Right cardiac atrium (tissue), 5 donors: ENCODE measurements at places on chromosomes 16 and 17. TPM values are rescaled to one million over a fixed set of nuclear protein-coding genes. Genes with fewer than 3 reads are reported as not detected.

The MPV17L gene
- polyA plus RNA-seq: 7.3 TPM

DNA sequence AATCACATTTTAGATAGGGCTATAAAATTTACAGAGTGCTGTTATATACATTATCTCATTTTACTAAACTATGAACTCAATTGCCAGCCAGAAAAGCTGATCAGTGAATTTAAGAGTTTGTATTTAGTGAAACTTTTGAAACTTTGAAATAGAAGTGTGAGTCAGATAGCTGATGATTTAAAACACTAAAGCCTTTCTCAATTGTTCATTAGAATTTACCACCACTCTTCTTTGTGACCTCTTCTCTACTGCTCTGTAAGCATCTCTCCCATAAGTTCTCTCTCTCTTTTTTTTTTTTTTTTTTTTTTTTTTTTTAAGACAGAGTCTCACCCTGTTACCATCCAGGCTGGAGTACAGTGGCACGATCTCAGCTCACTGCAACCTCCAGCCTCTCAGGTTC, 43.7 kb downstream of the GOSR1 start:
- no peak for DNase-seq

DNA sequence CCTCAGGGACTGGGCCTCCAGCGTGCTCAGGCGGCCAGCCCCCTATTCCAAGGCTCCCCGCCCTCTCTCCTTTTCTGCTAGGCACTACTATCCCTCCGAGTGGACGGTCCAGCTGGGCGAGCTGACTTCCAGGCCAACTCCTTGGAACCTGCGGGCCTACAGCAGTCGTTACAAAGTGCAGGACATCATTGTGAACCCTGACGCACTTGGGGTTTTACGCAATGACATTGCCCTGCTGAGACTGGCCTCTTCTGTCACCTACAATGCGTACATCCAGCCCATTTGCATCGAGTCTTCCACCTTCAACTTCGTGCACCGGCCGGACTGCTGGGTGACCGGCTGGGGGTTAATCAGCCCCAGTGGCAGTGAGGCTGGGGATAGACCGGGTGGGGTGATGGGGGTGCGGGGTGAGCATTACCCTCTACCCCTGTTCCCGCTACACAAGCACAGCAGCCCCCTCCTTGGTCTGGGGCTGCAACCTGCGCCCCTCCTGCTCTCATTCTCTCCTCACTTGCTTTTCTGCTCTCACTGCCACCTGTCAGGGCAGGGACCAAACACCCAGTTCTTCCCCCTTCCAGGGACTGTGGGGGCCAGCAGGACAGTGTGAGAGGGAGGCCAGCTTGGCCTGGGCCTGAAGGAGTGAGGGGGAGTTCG, 1.1 kb downstream of the PRSS41 start:
- DNase-seq: no peak

DNA sequence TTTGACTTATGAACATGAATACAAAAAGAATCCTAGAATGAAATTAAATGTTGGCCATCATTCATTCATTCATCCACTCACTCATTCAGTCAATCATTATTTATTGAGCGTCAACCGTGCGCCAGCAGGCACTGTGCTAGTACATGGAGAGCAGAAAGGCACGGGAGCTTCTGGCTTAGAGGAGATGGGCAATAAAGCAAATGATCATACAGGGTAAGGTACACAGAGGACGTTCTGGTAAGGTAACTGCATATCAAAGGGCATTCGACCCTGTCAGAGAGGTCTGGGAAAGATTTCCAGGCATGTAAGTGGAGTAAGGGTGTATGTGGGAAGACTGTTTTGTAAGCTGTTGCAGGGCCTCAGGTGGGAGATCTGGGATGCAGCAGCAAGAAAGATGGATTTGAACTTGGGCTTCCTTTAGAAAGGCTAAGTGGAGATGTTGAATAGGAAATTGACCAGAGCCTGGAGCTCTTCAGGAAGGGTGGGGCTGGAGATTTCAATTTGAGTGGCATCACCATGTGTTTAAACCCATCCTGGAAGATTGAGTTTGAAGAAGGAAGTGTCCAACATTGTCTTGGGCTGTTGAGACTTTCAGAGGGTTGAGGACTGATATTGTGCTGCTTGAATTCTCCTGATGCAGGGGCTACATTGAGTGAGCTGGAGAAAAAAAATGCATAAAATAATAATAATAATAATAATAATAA, 2.8 kb upstream of the MSI2 start:
- DNase-seq: no peak

DNA sequence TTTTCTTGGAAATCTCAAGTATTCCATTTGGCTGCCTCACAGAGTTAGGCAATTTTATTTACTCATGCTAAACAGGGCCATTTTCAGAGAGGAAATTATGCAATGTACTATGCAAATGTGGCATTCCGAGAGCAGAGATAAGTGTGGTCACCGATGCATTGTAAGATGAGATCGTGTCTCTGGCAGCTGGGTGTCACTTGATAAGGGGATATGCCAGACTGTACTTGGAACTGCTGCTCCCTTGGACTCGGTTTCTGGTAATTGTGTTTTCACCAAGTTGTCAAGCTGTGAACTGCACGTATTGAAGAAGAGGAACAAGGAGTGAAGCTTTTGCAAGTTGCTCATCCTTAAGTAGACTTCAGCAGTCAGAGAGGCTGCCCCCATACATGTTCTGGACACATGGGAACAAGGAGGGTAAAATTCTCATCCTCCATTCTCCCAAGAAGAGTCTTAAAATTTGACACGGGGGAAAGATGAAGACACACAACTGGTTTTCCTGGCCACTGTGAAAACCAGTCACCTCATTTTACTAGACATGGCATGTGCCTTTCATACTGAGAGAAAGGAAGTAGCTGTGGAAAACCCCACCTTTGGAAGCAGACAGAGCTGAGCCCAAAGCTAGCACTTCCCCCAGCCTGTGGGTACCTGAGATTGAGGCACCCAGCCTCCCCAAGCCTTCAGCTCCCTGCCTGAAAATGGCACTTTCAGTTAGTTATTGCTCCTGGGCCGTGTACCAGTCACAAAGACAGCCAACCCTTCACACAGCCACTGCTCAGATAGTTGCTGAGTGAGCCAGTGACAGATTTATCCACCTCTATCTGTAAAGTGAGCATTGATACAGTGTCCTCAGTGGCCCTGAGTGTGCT, 150.7 kb downstream of the SOCS1 start:
- peak; percentile 51 for DNase-seq

DNA sequence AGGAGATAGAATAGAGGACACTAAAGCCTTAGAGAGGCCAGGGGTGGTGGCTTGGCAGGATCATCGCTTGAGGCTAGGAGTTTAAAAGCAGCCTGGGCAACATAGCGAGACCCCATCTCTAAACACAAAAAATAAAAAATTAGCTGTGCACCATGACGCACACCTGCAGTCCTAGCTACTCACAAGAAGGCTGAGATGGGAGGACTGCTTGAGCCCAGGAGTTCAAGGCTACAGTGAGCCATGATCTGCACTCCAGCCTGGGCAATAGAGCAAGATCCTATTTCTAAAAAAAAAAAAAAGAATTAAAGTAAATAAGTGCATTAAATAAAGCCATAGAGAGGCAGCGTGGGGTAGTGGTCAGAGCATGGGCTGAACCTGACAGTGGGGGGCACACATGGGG, 19.1 kb downstream of the SBK1 start:
- DNase-seq: no peak

GRCh38 chr16:16109453-16110110, 113.7 kb downstream of the ABCC6 start:
- DNase-seq: no peak

DNA sequence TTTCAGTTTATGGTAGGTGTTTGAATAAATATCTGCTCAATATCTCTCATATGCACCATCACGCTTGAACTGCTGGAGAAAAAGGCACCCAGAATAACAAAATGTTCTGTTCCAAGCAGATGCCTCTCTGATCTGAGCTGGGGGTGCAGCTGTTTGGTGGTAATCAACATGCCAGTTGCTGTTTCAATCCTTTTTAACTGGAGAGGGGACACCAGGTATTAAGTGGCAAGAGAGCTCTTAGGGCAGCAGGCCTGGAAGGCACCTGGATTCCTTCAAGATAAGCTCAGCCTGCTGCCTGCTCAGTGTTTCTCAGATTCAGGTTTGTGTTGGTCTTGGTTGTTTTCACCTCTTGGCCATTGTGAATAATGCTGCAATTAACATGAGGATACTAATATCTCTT, 27.2 kb upstream of the VAT1L start:
- DNase-seq: no peak
